Inflammatory macrophage treated with lipopolysaccharide for 4 hours (primary cell): ENCODE measurements at places on chromosomes 12 and 14.

- no peak for DNase-seq
Observed at GRCh38 chr12:42575717-42576116, 13.8 kb downstream of the PRICKLE1 start.

DNA sequence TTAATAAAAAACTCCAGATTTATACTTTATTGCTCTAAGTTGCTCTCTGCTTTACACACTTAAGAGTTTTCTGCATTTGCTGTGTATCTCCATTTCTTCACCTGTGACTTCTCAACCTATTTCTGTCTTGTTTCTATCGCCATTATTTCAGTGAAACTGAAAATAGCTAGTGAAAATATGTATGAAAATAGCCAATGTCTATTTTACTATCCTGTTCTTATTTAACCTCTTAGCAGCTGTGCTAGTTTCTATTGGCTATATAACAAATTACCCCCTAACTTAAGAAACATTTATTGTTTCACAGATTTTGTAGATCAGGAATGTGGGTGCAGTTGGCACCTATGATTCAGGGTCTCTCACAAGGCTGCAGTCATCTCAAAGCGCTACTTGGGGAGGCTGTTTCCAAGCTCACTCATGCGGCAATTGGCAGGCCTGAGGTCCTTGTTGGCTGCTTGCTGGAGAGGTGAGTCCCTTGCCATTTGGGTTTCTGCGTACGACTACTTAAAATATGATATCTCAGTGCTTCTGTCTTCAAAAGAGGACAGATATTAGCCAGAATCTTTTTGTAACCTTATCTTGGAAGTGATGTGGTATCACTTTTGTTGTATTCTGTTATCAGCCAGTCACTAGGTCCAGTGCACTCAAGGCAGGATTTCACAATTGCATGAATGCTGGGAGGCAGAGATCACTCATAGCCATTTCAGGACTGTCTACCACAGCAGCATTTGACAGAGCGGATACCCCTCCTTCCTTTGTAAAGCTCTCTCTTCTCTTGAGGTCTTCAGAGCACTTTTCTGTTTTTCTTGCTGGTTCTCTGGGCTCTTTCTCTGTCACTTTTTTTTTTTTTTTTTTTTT lies 7.2 kb downstream of the ERC1 start:
- DNase-seq, result no peak

- DNase-seq, result peak; percentile 98
Observed at GRCh38 chr12:4135919-4136605, 137.5 kb upstream of the CCND2 start.

DNA sequence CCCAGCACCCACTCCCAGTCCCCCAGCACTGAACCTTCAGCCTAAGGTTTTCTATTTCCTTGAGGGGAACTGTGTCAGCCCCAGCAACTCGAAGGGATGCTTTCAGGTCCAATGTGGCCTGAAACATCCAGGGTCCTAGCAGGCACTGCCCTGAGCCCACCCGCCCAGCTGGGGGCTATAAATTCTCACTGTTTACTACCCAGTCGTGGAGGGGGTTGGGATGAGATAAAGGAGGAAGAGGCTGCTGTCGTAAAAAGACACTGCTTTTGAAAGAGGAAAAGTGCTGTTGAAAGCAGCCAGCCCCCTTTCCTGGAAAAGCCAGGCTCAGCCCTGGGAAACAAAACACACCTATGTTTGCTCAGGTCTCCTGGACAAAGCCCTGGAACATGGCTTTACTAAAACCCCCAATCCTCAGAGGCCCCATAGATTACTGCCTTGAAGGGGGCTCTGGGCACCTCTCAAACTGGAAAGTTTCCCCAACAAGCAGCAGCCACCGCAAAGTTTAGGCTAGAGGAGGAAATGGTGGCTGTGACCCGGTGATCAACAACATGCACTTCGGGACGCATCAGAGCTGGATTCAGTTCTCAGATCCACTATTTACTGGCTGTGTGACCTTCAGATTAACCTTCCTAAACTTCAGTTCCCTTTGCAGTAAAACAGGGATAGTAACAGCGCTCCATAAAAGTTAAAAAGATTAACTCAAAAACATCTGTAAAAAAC lies 51.0 kb downstream of the ACTN1 start:
- peak; percentile 23 for DNase-seq
